ENCODE measurements at places on chromosomes 1 and 21.
A peak's percentile ranks its signal among the peaks of the same experiment; 100 is the strongest.

DNA sequence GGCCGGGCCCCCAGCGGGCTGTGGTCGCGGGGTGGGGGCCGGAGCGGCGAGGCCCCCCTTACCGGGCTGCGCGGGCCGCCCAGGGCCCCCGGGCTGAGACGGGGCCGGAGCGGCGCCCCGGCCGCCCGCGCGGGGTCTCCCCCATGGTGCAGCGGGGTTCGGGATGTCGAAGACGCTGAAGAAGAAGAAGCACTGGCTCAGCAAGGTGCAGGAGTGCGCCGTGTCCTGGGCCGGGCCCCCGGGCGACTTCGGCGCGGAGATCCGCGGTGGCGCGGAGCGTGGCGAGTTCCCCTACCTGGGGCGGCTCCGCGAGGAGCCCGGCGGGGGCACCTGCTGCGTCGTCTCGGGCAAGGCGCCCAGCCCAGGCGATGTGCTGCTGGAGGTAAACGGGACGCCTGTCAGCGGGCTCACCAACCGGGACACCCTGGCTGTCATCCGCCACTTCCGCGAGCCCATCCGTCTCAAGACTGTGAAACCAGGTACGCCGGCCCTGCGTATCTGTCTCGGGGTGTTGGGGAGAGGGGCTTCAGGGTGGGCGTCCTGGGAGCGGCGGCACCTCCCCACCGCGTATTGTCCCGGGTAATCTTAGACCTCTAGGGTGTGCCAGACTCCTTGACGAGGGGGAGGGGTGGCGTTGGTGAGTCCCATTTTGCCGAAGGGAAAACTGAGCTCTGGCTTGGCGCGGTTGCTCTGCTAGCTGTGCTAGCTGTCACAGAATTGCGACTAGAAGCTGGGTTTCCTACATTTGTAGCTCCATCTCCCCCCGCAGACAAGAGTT, 745 bp downstream of the MAGI3 start:
- DNase-seq = peak; percentile 17

DNA sequence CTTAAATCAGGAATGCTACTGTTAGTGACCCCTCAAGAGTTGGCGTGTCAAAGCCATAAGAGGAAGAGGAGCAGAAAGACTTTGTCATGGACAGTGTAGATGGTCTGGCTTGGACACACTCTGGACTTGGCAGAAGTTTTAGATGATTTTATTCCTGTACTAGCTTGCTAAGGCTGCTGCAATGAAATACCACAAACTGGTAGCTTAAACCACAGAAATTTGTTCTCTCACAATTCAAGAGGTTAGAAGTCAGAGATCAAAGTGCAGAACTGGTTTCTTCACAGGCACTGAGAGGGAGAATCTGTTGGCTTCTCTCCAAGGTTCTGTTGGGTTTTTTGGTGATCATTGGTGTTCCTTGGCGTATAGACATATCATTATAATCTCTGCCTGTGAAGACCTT, 869.8 kb upstream of the B3GALT2 start:
- DNase-seq = no peak

GRCh38 chr1:173714441-173714758, 381 bp upstream of the KLHL20 start:
- no peak for DNase-seq

GRCh38 chr21:45556645-45557615, 14.7 kb upstream of the SLC19A1 start:
- no peak for DNase-seq

DNA sequence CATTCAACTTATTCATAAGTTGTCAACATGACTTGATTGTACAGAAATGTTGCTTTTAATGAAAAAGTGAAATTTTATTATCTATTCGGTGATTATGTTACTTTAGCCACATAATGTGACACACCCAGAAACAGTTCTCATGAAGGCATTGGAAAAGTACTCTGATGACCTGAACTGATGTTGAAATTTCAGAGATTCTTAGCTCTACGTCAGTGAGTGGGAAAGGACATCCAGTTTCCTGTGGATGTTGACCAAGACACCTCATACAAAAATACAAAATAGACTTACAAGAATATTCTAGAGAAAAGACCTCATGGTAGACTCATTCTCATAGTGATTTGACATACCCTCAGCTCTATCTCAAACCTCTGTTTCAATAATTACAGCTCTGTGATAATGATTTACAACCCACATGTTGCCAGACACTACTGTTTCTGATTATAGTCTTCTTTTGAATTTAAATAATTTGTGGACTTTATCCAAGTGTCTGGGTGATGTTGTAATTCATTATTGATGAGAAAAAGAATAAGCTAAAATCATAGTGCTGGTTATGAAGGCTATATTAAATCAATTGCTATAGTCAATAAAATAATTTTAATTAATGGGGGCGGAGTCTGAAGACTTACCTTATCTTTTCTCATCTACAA, 37.3 kb downstream of the KCNK2 start:
- DNase-seq = no peak

GRCh38 chr1:41827991-41828570, 90.6 kb downstream of the HIVEP3 start:
- no peak for DNase-seq

GRCh38 chr1:151416231-151416630, 16.9 kb downstream of the PSMB4 start:
- no peak for DNase-seq

DNA sequence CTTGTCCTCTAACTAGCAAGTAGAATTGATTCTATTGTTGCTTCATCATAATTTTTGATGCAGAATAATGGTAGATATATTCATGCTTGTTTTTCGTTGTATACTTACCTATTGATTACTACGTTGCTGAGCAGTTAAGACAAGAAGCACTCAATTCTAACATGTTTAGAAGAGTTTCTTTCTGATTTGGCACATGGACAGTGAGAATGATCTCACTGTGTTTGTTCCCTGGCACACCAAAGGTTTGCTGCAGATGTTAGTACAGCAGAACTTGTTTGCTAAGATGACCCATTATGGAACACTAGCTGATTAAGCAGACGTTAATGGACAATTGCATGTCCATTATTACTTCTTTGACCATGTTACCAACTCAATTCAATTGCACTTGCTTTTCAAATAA, 184.7 kb upstream of the SGIP1 start:
- DNase-seq = no peak

DNA sequence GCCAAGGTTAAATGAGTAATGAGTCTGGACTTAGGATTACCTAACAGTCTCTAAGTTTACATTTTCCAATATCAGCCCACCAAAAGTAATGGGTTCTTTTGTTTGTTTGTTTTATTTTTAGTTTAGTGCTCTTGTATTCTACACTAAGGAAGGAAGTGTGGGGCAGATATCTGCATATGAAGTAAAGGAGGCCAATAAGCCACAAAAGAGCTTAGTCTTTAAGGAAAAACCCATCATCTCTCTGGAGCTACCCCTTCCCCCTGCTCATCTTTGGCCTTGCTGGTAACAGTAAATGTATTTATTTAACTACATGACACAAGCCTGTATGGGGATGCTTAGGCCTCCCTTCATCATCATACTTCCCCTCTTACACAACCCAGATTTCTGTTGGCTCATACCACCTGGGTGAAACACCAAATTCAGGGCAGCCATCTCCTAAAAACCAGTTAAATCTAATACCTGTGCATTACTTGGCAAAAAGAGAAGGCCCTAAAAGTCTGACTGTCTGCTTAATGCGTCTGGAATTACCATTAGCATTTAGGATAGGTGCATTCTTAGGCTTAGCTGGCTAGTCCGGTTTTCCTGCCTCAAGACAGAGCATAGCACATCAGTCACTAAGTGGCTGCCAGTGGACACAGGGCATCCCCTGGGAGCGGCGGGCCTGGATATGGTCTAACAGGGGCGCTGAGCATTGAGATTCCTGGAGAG, 96.8 kb upstream of the ADGRL2 start:
- no peak for DNase-seq

- no peak for DNase-seq
Observed at GRCh38 chr1:185704181-185704580, 30.0 kb upstream of the HMCN1 start.

DNA sequence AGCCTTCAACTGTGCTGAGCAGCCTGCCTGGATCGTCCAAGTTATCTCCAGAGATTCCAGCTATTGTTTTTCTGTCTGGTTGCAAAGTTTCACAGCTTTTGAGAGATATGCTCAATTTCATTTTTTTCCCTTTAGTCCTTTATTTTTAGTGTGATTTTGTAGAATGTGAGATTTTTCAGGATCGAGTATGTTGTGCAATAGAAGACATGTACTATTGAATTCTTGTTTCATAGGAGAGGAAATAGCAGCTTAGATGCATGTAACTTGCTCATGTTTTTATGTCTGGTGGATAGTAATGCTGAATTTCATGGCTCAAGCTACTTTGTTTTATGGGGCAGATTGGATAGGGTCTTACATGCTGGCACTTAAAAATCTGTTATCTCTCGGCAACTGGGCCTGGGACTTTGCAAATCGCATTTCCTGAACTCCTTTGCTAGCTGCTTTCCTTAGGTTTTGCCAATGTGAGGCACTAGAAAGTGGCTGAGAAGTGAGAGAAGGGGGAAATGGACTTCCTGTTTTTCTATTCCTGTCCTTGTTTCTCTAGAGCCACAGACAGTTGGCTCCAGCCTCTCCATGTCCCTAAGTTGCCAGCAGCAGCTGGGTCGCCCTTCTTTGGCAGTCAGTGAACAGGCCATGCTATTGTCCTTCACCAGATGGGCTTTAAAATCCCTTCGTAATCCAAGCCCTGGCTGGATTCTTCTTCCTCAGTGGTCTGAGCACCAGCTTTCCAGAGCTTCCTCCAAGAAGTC, 101.4 kb upstream of the PDE4B start:
- DNase-seq = peak; percentile 94

DNA sequence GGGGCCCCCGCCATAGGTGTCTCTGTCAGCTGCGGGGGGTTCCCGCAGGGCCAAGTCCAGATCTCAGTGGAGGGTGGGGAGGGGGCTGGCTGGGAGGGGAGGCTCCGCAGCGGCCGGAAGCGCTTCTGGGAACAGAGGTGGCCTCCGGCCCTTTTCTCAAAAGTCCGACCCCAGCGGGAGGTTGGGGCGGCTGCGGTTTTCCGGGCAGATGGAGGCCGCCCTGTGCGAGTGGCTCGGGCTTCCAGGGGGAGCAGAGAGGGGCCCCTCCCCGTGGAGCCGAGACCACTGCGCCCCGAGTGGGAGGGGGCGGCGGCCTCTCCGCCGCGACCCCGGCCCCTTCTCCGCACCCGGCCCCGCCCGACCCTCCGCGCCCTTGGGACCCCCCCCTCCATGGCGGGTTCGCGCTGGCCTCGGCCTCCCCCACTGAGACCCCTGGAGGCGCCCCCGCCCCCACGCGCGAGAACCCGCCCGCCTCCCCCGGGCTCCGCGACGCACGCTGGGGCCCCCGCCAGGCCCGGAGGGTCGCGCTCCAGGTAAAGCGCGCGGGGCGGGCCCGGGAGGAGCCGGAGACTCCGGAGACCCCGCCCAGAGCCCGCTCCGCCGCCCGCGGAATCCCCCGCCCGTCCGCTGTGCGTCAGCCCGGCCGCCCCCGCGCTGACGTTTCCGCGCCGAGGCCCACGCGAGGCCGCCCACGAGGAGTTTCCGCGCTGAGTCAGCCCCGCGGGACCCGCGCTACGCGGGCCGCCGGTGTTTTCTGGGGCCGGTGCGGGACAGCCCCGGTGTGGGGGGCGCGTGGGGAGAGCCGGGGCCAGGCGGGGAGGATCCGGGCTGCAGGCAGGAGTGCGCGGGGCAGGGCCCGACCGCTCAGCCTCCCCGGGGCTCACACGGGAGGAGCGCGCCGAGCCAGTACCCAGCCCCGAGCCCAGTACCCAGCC, 5.2 kb downstream of the TNFRSF18 start:
- no peak for DNase-seq

Measured in posterior cingulate gyrus (tissue), 11 donors.